ENCODE measurements at places on chromosomes 6 and 20.
A peak's percentile ranks its signal among the peaks of the same experiment; 100 is the strongest.

- H3K27ac ChIP-seq = no peak overlapping the region
- H3K27me3 ChIP-seq = peaks cover 13% of the 10 kb centered on the region
- H3K36me3 ChIP-seq = no peaks in the 10 kb centered on the region
Observed at GRCh38 chr6:170112583-170112860, 178.4 kb downstream of the DLL1 start.

GRCh38 chr6:105591053-105591452, 188.2 kb upstream of the PREP start:
- no peak overlapping the region for H3K27ac ChIP-seq
- H3K4me1 ChIP-seq = peaks cover 33% of the 10 kb centered on the region
- H3K36me3 ChIP-seq = no peaks in the 10 kb centered on the region

- H3K27ac ChIP-seq = peak overlapping the region; percentile 20
- H3K27me3 ChIP-seq = no peaks in the 10 kb centered on the region
- DNase-seq = no peak
- H3K4me1 ChIP-seq = peaks cover 48% of the 10 kb centered on the region
Observed at GRCh38 chr6:34581561-34581920, 25.4 kb upstream of the SPDEF start.

DNA sequence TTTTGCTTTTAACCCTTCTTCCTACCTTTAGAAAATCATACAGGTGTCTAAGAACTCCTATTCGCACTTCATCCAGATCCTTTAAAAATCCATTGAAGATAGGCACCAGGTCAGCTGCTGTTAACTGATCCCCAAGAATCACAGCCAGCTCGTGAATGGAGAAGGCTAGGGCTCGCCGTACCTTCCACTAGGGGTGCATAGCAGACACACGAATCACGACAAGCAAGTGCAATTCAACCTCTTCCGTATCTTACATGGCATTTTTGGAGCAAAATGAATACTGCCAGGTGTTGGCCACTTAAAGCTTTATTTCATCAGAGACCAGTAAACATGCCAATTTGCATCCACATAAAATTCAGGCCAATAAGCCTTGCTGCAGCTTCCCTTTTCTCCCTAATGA, 10.8 kb upstream of the ANKRD60 start:
- peaks cover 25% of the 10 kb centered on the region for H3K27me3 ChIP-seq
- H3K4me3 ChIP-seq = no peak overlapping the region
- H3K4me1 ChIP-seq = peaks cover 19% of the 10 kb centered on the region
- DNase-seq = no peak

- no peaks in the 10 kb centered on the region for H3K27me3 ChIP-seq
- no peaks in the 10 kb centered on the region for H3K36me3 ChIP-seq
- no peak for DNase-seq
Observed at GRCh38 chr6:104459543-104459942, 400.2 kb downstream of the HACE1 start.

Measured in nephron progenitor cell (in vitro differentiated cells).